ENCODE measurements at places on chromosomes 7 and 10. TPM values are rescaled to one million over a fixed set of nuclear protein-coding genes. Genes with fewer than 3 reads are reported as not detected.

Gene OR2F1
- total RNA-seq, result not detected

Gene SLC16A9
- 0.03 TPM for total RNA-seq

Gene GIGYF1
- total RNA-seq, result 22.1 TPM

Gene BRI3
- total RNA-seq, result 184 TPM

Gene BEND7
- total RNA-seq, result 5.2 TPM

Gene SPDYE2
- not detected for total RNA-seq

Gene PON2
- total RNA-seq, result 260 TPM

DNA sequence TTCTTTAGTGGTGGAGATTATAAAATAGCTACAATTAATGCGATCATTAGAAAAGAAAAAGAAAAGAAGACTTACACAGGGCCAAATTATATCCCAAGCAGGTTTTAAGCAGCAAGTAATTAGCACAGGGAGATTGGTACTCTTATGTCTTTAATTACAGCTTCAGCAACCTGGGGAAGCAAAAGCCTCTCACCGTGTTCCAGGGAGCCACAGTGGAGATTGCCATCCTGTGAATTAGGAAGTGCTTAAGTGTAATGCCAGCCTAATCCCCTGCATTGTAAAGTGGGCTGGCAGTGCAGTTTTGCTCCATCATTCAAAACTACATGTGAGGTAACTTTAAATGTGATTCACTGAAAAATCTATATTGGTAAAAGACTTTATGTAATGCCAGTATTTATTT is 533.5 kb upstream of the COBL start:
- DNase-seq, result no peak

DNA sequence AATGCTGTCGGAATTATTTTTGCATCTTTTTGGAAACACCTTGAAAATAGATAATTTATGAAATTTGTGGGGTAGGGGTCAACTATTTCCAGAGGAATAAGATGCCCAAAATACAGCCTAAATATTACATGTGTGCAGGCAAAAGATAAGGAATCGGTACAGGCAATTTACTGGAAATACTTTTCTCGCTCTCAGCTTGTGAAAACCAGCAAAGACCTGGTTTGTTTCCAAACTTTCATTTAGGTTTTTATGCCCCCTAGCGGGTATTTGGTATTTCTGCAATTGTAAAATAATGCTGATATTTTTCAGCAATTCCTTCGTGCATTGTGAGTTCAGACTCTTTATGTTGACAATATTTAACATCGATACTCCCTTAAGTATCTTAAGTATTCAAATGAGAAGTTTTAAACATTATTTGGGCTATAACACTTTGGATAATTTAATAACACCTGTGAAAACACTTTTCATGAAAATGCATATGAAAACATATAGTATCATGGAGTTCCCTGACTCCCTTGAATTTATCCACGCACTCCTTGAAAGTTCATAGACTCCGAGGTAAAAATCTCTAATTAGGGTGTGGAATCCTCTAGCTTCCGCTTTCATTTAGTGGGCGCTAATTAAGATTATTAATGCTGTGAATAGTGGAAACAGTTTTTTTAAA is 132.4 kb downstream of the TSPAN12 start:
- DNase-seq, result peak; percentile 70

DNA sequence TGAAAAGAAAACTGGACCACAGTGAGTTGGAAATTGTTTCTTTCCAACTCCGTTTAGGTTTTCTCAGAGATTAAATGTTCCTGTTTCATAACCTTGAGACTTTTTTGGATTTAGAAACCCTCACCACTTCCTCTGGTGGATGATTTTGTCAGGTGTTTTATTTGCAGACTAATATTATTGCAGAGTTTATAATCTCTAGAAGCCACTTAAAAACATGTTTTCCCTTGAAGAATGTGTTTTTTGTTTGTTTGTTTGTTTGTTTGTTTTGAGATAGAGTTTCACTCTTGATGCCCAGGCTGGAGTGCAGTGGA is 520 bp upstream of the MICU1 start:
- DNase-seq, result no peak

GRCh38 chr7:99489235-99489634 is 10.8 kb downstream of the ZNF394 start:
- DNase-seq, result peak; percentile 43

DNA sequence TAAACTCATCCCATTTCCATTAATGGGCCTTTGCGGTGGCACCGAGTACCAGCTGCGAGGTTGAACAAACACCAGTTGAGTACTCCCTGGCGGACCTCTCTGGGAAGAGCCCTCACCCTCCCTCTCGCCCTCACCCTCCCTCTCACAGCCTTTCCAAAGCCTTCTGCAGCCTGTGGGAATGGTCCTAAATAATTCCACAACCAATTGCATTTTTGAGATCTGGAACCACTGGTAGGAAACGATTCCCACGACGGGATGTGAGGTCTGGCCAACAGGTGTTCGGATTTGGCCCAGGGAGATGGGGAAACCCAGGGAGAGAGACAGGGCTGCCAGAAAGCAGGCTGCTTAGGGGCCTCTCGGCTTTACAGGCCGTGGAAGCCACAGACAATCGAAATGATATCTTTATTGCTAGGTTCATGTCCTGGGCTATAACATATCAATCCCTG is 5.3 kb downstream of the PTF1A start:
- no peak for DNase-seq

GRCh38 chr7:141660259-141660658 is 41.7 kb downstream of the DENND11 start:
- no peak for DNase-seq

- DNase-seq, result no peak
Observed at GRCh38 chr10:32790483-32790882, 167.5 kb downstream of the ITGB1 start.

GRCh38 chr7:22979861-22980260 is 34.1 kb downstream of the HYCC1 start:
- no peak for DNase-seq

- no peak for DNase-seq
Observed at GRCh38 chr10:32057036-32057372, 779 bp upstream of the KIF5B start.

GRCh38 chr10:44313761-44314165 is 71.1 kb downstream of the CXCL12 start:
- no peak for DNase-seq
